ENCODE measurements at places on chromosomes 1 and 21. TPM values are rescaled to one million over a fixed set of nuclear protein-coding genes. Genes with fewer than 3 reads are reported as not detected.

GRCh38 chr1:55143684-55144083 lies 71.5 kb downstream of the USP24 start:
- H3K27ac ChIP-seq, result no peak overlapping the region
- H3K36me3 ChIP-seq, result peaks cover 39% of the 10 kb centered on the region
- DNase-seq, result no peak
- no peaks in the 10 kb centered on the region for H3K27me3 ChIP-seq

The MX1 gene
- total RNA-seq, result 28.1 TPM

The KHDC4 gene
- total RNA-seq, result 33.7 TPM

DNA sequence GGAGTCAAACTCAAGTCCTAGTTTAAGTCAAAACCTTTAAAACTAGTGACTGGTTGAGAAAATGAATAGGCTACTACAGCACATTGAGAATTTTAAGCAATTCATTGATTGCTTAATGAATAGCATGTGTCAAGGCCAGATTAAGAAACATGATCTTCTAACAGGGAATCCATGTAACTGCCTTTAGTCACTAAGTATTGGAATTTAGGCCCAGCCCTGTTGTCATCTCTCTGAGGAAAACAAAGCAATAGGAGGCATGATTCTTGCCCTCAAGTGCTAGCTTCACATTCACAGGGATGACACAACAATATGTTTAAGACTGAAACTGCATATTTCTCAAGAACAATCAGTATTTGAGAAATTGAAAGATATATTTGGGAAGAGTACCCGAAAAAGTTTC lies 70.0 kb upstream of the PTGS2 start:
- no peaks in the 10 kb centered on the region for H3K4me1 ChIP-seq
- DNase-seq, result no peak
- no peaks in the 10 kb centered on the region for H3K27me3 ChIP-seq
- H3K4me3 ChIP-seq, result no peak overlapping the region

GRCh38 chr1:207069061-207069460 lies 16.0 kb downstream of the PFKFB2 start:
- H3K36me3 ChIP-seq, result peaks cover 59% of the 10 kb centered on the region
- H3K27me3 ChIP-seq, result no peaks in the 10 kb centered on the region
- H3K27ac ChIP-seq, result no peak overlapping the region
- DNase-seq, result no peak
- H3K4me1 ChIP-seq, result no peaks in the 10 kb centered on the region
- no peak overlapping the region for H3K4me3 ChIP-seq

- DNase-seq, result no peak
- H3K27ac ChIP-seq, result no peak overlapping the region
- no peaks in the 10 kb centered on the region for H3K27me3 ChIP-seq
Observed at GRCh38 chr1:247401310-247402119, 14.5 kb upstream of the NLRP3 start.

- peaks cover 33% of the 10 kb centered on the region for H3K4me1 ChIP-seq
- H3K27ac ChIP-seq, result peak overlapping the region; percentile 93
- peak overlapping the region; percentile 75 for H3K4me3 ChIP-seq
- H3K27me3 ChIP-seq, result no peaks in the 10 kb centered on the region
Observed at GRCh38 chr1:153728305-153729066, 636 bp downstream of the INTS3 start.

All from adrenal gland (tissue), 19 donors.